ENCODE measurements at places on chromosomes 2 and 18.

DNA sequence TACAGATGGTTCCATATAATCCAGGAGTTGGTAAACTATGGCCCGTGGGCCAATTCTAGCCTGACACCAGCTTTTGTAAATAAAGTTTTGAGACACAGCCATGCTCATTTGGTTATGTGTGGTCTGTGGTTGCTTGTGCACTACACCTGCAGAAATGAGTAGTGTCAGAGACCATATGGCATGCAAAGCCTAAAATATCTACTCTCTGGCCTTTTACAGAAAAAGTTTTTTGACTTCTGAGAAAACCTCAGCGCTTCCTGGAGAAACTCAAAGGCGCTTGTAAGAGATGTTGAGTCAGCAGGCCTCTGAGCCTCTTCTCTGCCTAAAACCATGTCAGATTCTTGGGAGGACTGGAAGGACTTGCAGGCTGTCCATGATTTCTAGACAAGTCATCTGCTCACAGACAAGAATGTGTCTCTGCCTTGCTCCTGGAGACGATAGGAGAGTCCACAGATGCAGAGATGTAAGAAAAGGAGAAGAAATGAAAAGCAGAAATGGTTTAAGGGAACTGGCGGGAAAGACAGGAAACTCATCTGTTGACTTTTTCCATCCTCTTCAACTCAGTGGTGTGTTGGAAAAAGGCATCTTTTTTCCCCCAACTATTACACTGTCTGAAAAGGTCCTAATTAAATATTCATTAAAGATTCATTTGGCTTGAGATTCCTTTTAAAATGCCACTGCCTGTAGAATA, 5.2 kb downstream of the TTC39C start:
- no peak for DNase-seq

GRCh38 chr18:48581941-48582340, 43.1 kb downstream of the CTIF start:
- DNase-seq: no peak

DNA sequence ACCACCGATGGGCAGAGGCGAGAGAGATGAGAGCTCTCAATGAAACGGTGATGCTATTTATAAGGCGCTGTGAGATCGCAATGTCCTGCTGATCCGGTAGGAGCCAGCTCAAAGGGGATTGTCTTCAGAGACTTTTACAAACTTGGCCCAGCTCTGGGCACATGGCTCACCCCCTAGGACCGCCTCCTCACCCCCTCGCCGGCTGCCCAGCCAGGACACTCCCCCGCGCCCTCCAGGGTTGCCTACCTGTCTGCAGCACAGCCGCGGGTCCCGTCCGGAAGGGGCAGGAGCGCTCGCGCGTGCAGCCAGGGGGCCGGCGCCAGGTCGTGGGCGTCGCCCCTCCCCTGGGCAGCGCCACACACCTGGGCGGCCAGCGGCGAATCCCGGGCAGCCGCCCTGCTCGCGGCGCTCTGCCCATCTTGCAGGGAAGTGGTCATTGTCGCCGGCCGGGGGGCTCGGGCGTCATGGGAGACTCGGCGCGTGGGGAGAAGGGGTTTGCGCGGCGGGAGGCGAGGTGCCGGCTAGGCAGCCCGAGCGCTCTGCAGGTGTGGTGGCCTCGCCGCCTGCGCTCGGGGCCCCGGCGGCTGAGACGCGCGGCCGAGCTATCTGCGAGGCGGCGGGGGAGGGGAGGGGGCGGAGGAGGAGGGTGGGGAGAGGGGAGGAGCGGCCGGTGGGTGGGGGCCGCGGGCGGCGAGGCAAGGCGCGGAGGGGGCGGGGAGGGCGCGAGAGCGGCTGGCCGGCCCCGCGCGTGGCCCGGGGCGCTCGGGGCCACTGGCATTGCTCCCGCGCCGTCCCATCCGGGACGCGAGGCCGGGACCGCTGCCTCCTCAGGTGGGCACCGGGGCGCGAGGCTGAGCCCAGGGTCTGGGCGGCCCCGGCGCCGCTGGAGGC, at the start of gene GRB14:
TSS of gene GRB14 (minus strand) at position 610 of the 891 bp plus-strand sequence. CDS start at position 437, 173 bp downstream.
- peak; percentile 61 for DNase-seq

GRCh38 chr2:67984600-67984999, 78.2 kb downstream of the C1D start:
- no peak for DNase-seq

- no peak for DNase-seq
These were observed 471.0 kb downstream of the TMEM182 start for GRCh38 chr2:103232865-103233264.
